SK-MEL-5 (cell line): ENCODE measurements at places on chromosomes 3 and 15.
A peak's percentile ranks its signal among the peaks of the same experiment; 100 is the strongest.

DNA sequence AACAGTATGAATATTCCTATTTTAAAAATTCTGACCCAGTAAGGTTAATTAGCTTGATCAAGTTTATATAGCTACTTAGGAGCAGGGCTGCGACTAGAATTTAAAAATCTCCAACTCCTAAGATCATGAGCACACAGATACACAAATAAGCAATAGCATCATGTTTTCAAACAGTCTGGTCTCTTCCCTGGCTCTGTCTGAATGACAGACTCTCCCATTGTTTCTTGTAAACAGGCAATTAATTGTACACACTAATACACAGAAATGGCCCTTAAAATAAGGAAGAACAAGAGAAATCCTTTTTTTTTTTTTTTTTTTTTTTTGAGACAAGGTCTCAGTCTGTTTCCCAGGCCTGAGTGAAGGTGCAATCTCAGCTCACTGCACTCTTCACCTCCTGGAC lies 1064.4 kb upstream of the CFAP20DC start:
- DNase-seq, result no peak

- no peak for DNase-seq
Observed at GRCh38 chr3:87949879-87950208, 109.0 kb downstream of the CGGBP1 start.

GRCh38 chr15:59473226-59473625 lies 35.2 kb downstream of the FAM81A start:
- DNase-seq, result no peak

DNA sequence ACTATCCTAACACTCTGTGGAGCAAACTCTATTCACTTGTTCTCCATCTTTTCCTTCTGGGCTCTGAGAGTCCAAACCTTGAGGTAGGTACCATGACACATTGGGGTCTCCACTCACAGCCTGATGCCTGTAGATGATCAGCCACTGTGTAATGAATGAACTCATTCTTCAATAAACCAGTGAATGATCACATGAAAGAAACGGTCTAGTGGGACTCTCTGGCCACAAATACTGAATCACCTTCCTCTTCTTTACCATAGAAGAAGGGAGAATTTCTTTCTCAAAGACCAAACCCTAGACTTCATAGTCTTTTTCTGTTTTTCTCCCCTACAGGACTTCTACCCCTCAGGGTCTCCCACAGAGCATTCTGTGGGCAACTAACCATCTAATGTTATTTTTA lies 20.5 kb upstream of the ABHD2 start:
- peak; percentile 67 for DNase-seq

GRCh38 chr3:15345066-15345607 lies 12.8 kb upstream of the SH3BP5 start:
- no peak for DNase-seq

GRCh38 chr3:73187328-73187727 lies 125.9 kb downstream of the EBLN2 start:
- DNase-seq, result no peak

- DNase-seq, result no peak
Observed at GRCh38 chr3:3172627-3173026, 6.9 kb downstream of the CRBN start.

- DNase-seq, result peak; percentile 36
Observed at GRCh38 chr15:64112073-64112772, 16.4 kb downstream of the SNX1 start.

DNA sequence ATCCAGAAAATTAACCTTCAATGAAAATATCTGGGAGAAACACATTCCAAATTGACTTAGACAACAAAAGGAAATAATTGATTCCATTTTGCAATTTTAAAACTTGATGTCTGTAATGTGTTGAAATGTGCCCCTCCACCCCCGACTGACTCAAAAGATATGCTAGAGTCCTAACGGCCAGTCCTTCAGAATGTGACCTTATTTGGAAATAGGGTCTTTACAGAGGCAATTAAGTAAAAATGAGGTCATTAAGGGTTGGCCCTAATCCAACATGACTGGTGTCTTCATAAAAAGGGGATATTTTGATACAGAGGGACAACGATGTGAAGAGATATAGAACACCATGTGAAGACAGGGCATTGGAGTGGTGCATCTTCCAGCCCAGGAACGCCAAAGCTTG lies 153.9 kb downstream of the PDZRN3 start:
- no peak for DNase-seq

- no peak for DNase-seq
Observed at GRCh38 chr3:54121414-54122323, 683 bp upstream of the CACNA2D3 start.

DNA sequence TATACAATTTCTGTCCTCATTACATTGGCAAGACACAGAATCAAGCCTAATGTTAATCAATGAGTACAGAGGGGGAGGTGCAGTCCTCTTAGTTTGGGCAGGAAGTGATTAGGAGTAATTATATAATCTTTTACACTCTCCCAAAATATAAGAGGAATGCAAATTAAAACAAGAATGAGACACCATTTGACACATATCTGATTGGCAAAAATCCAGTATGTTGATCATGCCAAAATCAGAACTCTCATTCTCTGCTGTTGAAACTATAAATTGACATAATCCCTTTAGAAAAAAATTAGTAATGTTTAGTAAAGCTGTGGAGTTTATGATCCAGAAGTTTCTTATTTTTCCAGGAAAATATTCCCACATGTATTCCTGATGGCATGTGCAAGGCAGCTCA lies 373.4 kb downstream of the EPHA6 start:
- no peak for DNase-seq

DNA sequence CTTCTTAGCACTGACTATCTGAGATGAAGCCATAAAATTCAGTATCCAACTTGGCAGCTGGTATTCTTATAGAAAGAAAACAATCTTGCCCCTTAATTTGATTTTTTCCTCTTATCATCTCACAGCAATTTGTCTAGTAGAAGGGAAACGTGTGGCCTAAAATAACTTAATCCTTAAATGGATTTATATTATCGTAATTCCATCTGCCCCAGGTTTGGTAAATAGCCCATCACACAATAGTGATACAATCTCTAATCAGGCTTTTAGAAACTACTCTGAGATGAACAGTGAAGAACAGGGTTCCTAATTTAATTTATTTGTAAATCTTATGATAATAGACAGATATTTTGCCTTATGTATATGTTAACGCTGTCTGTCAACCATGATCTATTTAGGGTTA lies 24.8 kb downstream of the PEX5L start:
- DNase-seq, result no peak

- DNase-seq, result no peak
Observed at GRCh38 chr3:46095307-46095706, 68.0 kb upstream of the XCR1 start.

DNA sequence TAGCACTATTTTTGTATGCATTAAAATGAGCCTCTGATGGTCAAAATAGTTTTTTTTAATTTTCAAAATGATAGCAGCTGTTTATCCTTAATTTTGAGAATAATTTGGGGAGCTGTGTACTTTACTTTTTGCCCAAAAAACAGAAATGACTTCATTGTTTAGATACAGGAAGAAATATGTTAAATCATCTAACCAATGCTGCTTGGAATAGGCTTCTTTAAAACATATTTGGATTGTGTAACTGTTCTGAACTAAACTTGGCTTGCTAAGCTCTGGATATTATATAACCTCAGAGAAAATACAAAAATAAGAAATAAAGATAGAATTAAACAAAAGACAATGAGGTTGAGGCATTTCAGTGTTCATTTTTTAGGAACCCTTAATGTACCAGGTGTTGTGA lies 119.3 kb downstream of the SERPINI1 start:
- DNase-seq, result no peak

DNA sequence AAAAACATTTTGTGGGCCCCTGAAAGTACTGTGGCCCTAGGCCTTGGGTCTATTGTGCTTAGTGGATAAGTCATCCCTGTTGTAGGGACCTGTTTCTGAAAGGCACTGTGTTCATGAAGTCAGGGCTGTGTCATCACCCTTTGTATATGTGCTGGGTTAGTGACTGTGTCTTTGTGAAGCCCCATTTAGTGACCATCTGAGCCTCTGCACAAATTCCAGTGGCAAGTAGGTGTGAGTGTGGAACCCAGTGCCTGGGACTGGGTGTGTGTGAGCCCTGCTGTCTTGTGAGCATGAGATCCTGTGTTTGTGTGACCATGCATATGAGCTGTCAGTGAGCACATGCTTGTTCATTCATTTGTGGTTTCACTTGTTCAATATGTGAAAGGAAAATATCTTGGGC lies 1.2 kb upstream of the HYAL1 start:
- DNase-seq, result peak; percentile 21

DNA sequence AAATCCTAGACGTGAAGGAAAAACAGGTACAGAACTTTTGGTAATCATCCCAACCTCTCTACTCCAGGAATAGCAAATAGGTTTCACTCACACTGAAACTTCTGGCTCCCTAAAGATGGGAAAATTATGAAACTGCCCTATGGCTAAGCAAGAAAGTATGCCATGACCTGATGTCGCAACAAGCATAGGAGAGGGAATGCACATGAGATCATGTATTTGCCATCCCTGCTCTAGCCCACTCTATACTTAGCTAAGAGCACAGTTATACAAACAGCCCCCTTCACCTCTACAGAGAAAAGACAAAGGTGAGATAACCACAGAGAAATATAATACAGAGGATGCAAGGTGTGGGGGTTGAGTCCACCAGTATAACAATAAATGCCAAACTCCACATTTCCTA lies 102.7 kb downstream of the TBC1D5 start:
- peak; percentile 22 for DNase-seq

DNA sequence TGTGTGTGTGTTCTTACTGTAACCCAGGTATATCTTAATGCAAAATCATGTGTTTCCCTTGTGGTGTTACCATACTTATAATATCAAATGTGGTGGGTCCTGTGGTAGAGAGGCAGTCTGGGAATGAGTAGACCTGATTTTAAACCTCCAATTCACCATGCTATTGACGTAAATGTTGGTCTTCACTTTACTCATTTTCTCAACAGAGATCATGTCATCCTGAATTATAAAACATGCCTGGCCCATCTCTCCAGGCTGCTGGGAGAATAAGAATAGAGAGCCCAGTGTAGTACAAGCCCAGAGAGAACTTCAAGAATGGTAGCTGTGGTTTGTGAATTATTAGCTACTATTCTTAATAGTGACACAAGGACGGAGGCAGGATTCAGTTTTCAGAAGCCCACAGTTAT lies 88.1 kb downstream of the MBNL1 start:
- DNase-seq, result peak; percentile 10

DNA sequence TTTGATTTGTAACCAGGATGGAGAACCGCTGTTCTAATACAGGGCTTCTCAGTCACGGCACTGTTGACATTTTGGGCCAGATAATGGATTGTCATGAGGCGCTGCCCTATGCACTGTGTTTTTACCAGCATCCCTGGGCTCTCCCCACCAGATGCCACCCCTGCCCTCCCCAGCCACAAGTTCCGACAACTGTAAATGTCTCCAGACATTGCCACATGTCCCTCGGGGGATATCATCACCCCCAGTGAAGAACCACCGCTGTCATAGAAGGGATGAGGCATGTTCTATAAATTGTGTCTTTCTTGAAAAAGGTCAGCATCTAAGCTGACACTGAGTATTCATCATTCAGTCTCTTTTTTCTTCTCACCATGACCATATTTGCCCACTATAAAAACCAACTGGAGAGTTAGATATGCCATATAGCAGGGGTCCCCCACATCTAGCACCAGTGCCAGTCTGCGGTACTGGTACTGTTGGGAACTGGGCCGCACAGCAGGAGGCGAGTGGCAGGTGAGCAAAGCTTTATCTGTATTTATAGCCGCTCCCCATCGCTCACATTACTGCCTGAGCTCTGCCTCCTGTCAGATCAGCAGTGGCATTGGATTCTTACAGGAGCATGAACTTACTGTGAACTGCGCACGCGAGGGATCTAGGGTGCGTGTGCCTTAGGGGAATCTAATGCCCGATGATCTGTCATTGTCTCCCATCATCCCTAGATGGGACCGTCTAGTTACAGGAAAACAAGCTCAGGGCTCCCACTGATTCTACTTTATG lies 260.5 kb upstream of the ST8SIA2 start:
- no peak for DNase-seq

- no peak for DNase-seq
Observed at GRCh38 chr3:184665101-184665500, 46.8 kb downstream of the MAGEF1 start.

GRCh38 chr3:15305359-15305844 lies 27.0 kb downstream of the SH3BP5 start:
- DNase-seq, result peak; percentile 53

- no peak for DNase-seq
Observed at GRCh38 chr15:31082771-31083369, 18.7 kb downstream of the TRPM1 start.

- DNase-seq, result no peak
Observed at GRCh38 chr3:31502803-31503221, 29.9 kb upstream of the STT3B start.

GRCh38 chr3:119468041-119468440 lies 722 bp upstream of the POGLUT1 start:
- peak; percentile 9 for DNase-seq

DNA sequence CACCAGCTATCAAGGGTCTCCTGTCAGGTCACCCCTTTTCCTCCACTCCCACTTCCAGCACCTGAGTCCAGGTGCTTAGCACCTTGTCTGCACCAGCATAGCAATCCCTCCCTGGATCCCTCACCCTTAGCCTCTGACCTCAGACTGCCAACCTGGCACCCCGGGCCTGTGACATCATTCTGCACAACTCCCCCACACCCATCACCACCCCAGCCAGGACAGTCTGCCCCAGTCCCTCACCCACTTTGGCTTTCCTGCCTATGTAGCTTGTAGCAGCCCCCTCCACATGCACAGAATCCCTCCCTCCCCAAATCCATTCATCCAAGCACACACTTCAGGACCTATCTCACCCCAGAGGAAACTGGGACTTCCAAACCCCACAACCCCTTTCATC lies 819 bp upstream of the PLXNB1 start:
- no peak for DNase-seq

GRCh38 chr3:52742418-52743041 lies 28.2 kb downstream of the NEK4 start:
- peak; percentile 69 for DNase-seq

- no peak for DNase-seq
Observed at GRCh38 chr3:82222401-82222800, 461.0 kb upstream of the GBE1 start.

DNA sequence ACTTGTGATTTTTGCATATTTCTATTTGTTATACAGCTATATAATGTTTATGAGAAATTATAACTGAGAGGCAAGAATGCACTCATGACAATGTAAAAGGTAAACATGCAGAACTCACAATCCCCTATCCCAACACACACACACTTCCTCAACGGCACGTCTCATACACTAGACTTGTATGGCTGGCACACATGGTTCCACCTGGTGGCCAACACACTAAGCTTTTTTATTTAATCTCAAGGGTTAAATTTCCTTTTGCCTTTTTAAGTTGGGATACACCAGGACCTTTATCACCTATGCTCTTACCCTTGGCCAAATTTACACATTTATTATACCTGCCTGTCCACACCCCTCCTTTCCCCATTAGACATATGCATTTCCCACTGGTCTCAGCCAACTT lies 88.6 kb upstream of the PSMD6 start:
- peak; percentile 16 for DNase-seq

- no peak for DNase-seq
Observed at GRCh38 chr3:185605566-185605965, 19.5 kb downstream of the SENP2 start.

- DNase-seq, result no peak
Observed at GRCh38 chr3:133701435-133702358, 40.0 kb upstream of the TOPBP1 start.
